Mesendoderm (in vitro differentiated cells): ENCODE measurements at places on chromosomes 5 and 9.

GRCh38 chr5:126490167-126490940 lies 67.1 kb downstream of the GRAMD2B start:
- DNase-seq = peak; percentile 52

DNA sequence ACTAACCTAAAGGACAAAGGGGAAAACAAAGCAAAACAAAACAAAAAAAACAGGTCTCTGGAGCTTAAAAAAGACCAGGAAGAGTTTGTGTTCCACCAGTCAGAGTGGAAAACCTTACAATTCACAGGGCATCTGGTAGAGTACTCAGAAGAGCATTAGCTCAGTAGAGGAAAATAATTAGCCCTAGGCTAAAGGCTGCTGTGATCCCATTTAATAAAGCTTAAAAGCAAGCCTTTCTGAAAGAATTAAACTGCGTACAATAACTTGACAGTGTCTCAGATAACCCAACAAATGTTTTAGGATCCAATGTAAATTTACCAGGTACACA lies 7.3 kb downstream of the ECM2 start:
- no peak for DNase-seq

- DNase-seq = no peak
Observed at GRCh38 chr5:88154891-88155290, 113.8 kb downstream of the TMEM161B start.

DNA sequence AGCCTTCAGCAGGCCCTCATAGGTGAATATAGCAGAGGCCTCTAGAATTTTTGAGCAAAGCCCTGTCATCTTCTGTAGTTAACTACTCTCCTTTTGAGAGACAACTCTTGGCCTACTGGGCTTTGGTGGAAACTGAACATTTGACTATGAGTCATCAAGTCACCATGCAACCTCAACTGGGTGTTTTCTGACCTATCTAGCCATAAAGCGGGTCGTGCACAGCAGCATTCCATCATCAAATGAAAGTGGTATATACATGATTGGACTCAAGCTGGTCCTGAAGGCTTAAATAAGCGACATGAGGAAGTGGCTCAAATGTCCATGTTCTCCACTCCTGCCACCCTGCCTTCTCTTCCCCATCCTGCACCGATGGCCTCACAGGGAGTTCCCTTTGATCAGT lies 1115.5 kb downstream of the TAF11L14 start:
- DNase-seq = no peak

DNA sequence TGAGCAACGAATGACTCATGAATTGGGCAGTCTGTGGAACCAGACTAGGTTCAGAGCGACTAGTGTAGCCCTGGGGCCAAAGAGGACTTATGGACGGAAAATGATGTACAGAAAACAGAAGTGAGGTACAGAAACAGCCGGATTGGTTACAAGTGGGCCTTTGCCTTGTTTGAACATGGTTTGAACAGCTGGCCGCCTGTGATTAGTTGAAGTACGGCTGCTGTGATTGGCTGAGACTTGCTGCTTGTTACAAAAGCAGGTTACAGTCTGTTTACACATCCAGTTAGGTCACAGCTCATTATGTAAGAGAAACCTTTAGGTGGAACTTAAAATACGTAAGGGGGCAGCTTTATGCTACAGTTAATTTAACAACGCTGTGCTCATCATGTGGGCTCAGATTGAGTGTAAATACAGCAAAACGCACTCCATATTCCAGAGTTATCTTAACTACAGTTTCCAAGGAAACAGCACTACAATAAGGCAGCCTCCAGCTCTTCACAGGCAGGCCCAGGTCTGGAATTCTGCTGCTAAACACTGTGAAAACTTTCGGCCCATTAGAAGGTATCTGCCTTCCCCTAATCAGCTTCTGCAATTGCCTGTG lies 6.5 kb downstream of the AMACR start:
- peak; percentile 57 for DNase-seq

DNA sequence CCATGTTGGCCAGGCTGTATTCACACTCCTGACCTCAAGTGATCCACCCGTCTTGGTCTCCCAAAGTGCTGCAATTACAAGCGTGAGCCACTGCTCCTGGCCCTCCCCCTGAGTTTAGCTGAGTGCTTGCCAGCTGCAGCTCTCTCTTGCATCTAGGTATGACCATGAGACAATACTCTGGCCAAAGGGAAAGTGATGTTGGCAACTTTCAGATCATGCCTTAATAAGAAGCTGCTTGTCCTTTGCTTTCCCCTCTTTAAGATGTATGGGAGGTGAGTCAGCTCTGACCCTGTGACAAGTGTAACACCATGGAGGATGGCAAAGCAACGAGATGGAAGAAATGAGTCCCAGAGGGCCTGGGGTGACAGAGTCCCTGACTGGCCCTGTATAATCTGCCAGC lies 18.7 kb upstream of the DCAF12 start:
- peak; percentile 19 for DNase-seq

GRCh38 chr5:134625559-134625958 lies 7.1 kb downstream of the SAR1B start:
- DNase-seq = no peak

DNA sequence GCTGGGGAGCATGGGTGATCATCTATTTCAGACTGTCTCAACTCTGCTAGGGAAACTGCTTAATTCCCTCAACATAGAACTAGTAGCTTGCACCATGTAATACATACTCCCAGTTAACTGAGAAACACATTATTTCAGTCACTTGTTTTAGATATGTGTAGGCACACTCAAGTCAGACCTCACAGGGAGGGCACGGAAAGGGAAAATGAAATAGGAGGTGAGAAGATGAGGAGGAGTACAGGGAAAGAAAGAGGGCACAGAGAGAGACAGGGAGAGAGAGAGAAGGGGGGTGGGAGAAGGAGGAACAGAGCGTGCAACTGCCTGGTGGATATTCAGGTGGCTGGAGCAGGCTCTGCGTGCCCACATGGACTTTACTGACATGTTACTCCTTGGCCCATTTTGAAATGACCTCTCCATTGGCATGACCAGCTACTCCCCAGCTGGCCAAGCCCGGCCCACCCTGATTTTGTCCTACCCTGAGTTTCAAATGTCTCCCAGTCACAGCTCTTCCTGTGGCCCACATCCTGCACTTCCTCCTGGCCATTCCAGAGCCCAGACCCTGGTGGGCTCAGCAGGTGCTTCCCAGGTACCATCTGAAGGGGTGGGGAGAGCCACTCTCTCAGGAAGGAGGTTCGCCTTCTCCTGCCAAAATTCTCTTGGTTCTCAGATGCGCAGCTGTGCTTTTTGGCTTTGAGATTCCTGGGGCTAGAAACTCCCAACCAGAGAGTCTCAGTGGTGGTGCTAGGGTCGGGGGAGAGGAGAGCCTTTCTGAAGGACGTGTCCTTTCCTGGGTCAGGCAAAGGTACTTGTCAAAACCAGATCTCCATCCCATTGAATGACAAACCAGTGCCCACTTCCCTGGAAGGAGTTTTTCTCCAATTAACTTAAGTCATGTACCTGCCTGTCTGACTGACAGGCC lies 229.4 kb downstream of the FSTL4 start:
- DNase-seq = no peak

- DNase-seq = no peak
Observed at GRCh38 chr5:168132241-168132641, 159.2 kb upstream of the WWC1 start.

DNA sequence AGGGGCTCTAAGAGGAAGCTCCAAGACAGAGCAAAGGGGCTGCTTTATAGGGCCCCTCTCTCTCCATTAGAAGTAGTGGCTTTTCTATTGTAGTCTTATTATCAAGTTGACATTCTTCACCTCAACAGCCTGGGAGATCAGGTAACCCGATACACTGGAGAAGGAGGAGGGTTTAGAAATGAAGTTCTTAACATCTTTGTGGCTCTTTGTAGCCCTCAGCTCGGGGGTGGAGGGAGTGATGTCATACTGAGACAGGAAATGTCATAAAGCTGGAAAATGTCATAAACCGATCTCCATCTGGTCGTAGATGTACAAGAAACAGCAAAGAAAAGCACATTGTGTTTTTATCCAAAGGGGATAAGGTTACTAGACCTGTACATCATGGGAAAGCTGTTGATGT lies 17.9 kb downstream of the PDZD2 start:
- DNase-seq = peak; percentile 61

GRCh38 chr5:15442193-15442570 lies 57.8 kb upstream of the FBXL7 start:
- DNase-seq = no peak
